ENCODE measurements at places on chromosomes 11 and 22.

- no peak for DNase-seq
Measured at GRCh38 chr11:9609002-9609759, 35.7 kb downstream of the WEE1 start.

- no peak for DNase-seq
Measured at GRCh38 chr11:26958702-26959049, 35.2 kb upstream of the FIBIN start.

GRCh38 chr11:34600339-34601084 is 20.4 kb upstream of the EHF start:
- no peak for DNase-seq

DNA sequence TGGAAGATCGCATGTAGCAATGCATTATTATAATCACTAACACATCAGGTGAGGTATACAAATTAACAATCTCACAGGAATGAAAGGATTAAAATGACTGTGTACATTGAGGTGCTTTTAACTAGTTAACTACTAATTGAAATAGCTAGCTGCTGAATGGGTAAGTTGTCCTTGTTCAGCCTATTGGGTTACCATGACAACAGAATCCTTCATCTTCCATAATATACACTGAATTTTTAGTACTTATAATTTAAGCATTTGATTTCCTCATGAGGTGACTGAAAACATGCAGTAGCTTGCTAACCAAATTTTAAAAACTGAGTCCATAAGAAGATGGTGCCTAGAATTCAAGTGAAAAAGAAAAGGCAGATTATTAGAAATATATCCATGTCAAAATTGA is 347.9 kb downstream of the FAT3 start:
- DNase-seq: no peak

GRCh38 chr11:92852229-92852628 is 117.2 kb upstream of the MTNR1B start:
- DNase-seq: no peak

GRCh38 chr11:30125456-30125855 is 105.4 kb upstream of the FSHB start:
- no peak for DNase-seq

- no peak for DNase-seq
Measured at GRCh38 chr22:18042685-18043084, 18.3 kb upstream of the MICAL3 start.

DNA sequence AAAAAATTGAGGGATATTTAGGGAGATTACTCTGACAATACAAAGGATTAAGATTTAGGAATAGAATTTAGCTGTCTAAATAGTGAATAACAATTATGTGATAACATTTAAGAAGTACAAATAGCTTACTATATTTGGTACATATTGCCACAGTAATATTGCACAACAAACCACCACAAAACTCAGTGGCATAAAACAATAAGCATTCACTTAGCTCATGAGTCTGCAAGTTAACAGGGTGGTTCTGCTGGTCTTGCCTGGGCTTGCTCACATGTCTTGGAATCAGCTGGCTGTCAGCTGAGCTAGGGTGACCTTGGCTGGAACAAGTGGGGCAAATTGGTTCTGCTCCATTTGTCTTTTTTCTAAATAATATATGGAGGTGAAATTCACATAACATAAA is 115.1 kb downstream of the DCDC1 start:
- no peak for DNase-seq

DNA sequence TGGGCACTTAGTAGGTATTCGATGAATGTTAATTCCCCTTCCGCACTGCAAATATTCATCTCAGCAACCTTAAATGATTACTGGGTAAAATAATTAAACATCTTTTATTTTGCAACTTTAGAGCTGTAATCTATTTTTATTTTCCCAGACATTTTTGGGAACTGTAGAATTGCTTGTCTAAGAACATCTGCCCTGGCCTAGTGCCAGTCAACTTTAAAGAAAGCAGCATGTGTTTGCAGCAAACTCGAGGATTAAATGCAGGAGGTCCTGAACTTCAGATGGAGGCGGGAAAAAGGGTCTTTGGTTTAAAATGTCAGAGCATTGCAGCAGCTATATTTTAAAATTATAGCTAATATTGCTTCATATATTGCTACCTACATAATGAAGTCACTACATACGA is 190.0 kb downstream of the PGR start:
- DNase-seq: no peak

- no peak for DNase-seq
Measured at GRCh38 chr11:124313131-124313530, 618 bp downstream of the OR8D1 start.

DNA sequence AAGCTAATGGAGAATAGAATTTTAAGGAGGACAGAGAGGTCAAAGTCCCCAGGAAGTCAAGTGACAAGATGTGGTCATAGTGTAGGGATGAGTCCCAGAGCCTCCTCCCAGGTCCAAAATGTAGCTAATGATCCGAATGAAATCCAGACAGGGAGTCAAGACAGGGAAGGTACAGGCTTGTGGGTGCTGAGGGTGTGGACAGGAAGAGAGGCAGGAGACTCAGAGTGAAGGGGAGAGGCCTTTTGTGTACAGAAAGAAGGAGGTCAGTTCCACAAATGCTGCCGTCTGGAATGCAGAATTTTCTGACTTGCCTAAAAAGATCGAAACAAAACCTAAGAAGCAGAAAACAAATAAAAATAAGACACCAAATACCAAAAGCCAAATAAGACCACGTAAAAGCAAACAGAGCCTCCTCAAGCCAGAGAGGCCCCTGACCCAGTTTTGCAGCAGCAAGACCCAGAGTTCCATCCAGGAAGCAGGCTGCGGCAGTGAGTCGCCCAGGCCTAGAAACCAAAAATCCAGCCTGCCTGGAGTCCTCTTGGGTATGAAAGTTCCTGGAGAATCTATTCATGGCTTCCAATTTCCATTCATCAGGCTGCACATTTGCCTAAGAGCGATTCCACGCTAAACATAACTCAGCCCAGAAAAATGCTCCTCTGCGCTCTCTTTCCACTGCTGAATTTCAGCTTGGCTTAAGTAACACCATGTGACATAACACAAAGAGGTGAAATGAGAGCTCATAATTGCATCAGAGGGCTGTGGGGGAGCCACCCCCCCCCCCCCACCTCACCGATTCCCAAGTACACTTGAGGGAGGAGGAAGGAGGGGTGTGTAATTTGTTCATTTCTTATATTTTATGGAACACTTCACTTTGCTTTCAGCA is 71.2 kb downstream of the KIRREL3 start:
- peak; percentile 17 for DNase-seq

DNA sequence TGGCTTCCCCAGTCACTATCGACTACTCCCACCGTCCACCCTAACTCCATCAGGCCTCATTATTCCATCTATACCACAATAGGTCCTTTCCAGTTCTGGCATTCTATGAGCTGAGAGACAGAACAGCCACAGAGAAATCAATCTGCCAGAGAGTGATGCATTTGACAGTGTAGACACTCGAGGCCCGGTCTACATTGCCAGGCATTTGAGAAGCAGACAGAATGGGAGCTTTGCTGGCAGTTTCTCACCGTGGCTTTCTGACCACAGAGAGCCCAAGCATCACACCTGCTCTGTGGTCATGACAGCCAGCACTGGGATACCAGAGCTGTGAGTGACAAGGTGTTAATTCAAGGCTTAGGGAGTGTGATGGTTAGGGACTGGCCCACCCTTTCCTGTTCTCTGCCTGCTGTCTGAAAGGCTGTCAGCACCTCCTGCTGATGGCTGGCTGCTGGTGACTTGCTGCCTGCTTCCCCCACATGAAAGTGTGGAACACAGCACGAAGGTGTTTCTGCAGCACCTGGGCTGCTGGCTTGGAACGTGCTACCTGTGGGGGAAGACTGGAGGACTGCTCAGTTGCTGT is 137.8 kb downstream of the KIRREL3 start:
- DNase-seq: no peak

- peak; percentile 72 for DNase-seq
Measured at GRCh38 chr22:17830043-17830961, 56.0 kb upstream of the BID start.

GRCh38 chr22:33920197-33920540 is at the start of gene LARGE1:
Gene LARGE1 (minus strand): TSS chr22:33920476.
- DNase-seq: no peak

GRCh38 chr11:3894128-3894731 is 38.8 kb downstream of the STIM1 start:
- no peak for DNase-seq
